ENCODE measurements at places on chromosomes 6 and 20.

DNA sequence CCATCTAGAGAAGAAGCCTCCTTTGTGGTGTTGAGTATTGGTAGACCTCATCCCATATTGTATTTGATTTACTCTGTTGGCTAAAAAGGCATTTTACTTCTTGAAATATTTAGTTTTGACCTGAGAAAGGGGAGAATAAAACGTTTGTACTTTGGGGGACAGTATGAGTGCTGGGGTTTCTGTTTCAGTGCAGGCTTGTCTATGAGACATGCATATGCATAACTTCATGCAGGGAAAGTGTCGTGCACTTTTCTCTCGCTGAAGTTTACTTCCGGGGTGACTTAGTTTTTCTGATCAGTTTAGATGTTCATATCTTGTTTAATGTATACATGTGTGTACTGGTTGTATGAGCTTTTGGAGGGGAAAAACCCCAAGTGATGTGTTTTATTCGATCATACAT lies 59.5 kb downstream of the UTRN start:
- DNase-seq, result no peak

DNA sequence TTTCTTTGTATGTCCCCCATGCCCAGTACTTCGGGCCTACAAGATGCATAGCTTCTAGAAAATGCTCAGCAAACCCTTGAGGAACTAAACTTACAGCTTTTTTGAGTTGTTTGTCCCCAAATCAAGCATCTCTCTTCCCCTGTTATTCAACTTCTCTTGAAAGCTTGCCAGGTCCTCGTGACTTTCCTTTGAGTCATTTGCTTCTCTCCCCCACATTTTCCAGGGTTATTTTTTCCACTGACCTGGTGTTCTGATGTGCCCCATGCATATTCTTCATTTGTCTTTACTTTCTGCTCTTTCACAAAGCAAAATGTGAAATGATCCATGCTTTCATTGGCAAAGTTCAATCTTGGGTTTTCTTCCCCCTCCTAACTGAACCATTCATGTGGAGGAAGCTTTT lies 204.8 kb downstream of the TFAP2A start:
- no peak for DNase-seq

- no peak for DNase-seq
These were observed 84.3 kb downstream of the PFDN4 start for GRCh38 chr20:54292185-54292584.

- no peak for DNase-seq
These were observed 143.7 kb downstream of the KLHL32 start for GRCh38 chr6:97068211-97068610.

DNA sequence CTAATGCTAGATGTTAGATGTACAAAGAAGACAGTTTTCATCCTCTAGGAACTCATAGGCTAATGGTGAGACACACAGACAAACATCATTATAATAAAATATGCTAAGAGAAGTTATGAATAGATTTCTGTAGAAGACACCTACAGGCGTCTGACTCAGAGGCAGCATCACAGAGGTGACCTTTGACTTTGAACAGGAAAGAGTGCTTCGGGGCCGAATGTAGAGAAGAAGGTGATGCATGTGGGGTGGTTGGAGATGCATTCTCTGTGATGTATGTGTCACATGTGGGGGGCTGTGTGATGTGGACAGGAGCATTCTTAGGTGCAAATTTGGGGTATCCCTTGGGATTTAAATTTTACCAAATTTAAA lies 6.8 kb downstream of the GUCA1A start:
- DNase-seq, result no peak

DNA sequence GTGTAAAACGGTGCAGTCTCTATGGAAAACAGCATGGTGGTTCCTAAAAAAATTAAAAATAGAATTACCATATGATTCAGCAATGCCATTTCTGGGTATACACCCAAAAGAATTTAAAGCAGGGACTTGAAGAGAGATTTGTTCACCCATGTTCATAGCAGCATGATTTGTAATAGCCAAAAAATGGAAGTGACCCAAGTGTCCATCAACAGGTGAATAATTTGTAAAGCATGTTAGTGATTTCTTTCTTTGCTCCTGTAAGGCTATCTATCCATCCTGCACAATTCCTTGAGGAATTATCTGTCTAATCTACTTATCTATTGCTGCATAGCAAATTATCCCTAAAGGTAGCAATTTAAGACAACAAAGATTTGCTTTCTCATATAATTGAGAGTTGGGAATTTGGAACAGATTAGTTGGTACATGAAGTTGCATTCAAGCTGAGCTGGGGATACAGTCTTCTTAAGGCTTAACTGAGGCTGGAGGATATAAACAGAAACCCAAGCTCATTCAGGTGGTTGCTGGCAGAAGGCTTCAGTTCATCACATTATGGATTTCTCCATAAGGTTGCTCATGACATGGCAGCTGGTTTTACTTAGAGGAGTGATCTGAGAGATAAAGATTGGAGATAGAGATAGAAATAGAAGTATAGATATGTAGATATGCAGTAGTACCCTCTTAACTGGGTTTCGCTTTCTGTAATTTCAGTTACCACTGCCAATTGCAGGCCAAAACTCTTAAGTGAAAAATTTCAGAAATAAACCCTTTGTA lies 62.0 kb downstream of the IL22RA2 start:
- no peak for DNase-seq

GRCh38 chr20:5789827-5790226 lies 39.6 kb downstream of the SHLD1 start:
- no peak for DNase-seq

- no peak for DNase-seq
These were observed 255.7 kb upstream of the THEMIS start for GRCh38 chr6:128156321-128157111.

GRCh38 chr6:54775576-54775975 lies 71.0 kb upstream of the FAM83B start:
- DNase-seq, result no peak

DNA sequence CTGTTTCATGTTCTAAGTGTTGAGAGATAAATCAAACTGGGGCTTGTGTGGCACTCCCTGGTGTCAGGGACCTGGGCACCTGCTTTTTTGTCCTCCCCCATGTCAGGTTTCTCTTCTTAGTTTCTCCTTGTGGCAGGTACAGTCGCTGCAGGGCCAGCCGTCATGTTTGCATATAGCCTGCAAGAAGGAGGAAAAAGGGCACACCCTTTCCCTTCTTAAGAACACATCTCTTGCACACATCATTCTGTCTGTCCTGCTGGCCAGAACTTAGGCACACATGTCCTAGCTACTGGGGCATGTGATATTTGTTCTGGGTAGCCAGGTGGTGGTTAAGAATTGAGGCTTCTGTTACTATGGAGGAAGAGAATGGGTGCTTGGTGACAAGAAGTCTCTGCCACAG lies 27.9 kb downstream of the CDC5L start:
- DNase-seq, result no peak

DNA sequence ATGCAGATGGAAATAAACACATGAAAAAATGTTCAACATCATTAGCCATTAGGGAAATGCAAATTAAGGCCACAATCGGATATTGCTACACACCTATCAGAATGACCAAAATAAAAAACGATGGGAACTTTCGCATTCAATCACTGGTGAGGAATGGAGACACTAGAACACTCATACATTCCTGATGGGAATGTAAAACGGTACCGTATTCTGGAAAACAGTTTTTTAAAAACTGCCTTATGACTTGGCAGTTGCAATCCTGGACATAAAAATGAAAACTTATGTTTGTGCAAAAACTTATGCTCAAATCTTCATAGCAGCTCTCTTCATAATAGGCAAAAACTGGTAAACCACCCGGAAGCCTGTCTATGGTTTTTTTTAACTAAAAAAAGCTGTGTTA lies 146.0 kb downstream of the CEBPB start:
- no peak for DNase-seq

- DNase-seq, result no peak
These were observed 42.3 kb upstream of the OCSTAMP start for GRCh38 chr20:46592580-46593362.

DNA sequence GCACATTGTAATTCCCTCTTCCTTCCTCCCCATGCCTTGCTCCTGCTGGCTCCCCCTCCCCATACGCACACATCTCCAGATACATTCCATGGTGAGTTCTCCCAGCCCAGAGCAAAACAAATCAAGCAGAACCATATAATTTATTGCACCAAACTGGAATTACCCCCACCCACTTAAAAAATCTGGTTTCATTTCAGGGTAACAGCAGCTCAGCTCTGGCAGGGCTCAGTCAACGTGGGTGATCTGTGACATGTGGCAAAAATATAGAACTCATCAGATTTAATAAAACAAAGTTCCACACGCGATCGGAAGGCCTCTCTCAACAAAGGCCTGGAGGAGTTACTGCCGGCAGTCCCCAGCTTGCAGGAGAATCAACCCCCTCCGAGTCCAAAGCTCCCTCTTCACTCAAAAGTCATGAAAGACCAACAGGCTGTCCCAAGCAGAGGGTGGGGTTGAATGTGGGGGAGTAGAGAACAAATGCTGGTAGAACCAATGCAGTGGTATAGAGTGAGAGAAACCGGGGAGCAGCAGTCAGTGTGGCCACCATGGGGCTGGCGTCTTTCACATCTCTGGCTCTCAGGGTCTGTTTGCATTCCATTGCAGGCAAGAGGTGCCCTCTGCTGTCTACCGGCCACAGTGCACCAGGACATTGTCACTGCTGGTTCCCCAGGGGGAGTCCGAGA lies 323.3 kb upstream of the NT5E start:
- DNase-seq, result peak; percentile 67

DNA sequence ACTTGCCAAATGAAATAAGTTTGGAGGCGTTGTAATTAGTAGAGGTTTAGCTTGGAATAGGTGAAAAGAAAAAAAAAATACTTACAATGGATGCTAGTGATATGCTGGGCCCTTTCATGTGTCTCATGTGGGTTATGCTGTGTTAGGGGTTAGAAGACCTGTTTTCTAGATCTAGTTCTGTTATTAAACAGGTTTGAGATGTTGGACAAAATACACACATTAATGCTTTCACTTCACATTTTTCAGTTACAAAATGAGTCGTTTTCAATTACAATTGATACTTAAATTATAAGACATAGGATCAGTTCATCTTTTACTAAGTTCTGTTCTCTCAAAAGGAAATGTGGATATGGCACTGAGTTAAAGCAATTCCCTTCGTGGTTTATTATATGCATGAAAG lies 509.8 kb downstream of the EPM2A start:
- DNase-seq, result no peak

DNA sequence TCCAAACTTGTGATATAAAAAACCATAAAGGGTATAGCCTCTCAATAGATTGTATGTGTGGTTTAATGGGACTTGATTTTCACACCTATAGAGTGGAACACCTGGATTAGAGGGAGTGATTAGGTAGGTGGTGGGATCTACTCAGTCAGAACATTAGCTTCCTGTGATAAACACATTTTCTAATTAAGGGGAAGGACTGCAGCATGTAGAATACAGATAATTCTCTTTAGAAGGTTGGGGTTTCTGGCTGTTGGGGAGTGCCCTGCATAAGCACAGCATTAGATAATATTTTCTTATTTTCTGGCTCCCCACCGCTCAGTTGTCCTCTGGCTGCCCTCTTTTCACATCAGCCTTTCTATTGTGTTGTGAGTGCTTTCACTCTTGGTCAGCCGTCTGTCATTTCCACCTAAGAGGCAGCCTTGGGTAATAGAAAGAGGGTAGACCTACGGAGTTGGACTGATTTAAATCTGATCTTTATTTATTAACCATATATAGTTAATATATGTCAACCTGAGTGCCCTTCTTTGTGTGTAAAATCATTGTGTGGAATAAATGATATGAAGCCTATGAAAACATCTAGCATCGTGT lies 8.0 kb downstream of the CSE1L start:
- DNase-seq, result no peak

DNA sequence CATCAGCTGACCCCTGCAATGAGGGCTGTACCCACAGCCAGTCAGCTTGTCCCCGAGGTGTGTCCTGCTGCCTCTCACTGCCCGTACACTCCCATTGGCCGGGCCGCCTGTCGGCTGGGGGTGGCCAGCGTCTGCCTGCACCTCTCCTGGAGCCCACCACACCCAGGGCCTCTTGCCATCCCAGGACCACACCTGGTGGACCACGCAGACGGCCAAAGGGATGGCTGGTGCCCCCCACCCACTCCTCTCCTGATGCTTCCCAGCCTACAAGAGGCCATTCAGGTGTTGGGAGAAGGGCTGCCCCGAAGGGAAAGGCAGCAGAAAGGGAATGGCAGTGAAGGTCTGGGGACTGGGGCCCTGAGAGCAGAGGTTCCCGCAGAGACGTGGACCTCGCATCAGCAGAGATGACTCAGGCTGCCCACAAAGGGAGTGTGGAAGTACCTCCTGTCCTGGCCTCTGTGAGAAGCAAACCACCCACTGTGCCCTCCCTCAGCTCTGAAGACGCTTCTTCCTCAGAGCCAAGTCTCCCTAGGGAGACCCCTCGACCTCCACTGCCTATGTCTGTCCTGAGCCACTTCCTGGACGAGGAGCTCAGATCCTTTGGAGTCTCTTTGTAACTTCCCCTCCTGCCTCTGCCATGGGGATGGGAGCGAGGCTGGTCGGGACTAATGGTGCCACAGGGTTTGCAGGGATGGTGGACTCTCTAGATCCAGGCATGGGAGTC lies 60.9 kb downstream of the PYGB start:
- DNase-seq, result no peak

DNA sequence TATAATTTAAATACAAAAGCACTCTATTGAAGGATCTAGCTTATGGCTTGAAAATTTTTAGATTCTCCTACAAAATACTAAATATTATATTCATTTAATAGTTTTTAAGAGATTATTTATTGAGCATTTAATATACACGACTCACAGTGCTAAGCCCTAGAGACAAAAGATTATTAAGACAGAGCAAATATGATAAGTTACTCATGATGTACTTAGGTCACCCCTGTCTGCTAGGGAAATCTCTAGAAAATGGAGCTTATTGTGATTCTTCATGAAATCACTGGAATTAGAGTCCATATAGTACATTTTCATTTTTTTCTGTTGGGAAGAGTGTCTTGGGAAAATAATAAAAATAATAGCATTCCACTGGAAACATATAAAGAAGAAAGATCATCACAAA lies 37.8 kb downstream of the BEND6 start:
- DNase-seq, result no peak

- no peak for DNase-seq
These were observed 143.2 kb upstream of the ZNF217 start for GRCh38 chr20:53736757-53737395.

DNA sequence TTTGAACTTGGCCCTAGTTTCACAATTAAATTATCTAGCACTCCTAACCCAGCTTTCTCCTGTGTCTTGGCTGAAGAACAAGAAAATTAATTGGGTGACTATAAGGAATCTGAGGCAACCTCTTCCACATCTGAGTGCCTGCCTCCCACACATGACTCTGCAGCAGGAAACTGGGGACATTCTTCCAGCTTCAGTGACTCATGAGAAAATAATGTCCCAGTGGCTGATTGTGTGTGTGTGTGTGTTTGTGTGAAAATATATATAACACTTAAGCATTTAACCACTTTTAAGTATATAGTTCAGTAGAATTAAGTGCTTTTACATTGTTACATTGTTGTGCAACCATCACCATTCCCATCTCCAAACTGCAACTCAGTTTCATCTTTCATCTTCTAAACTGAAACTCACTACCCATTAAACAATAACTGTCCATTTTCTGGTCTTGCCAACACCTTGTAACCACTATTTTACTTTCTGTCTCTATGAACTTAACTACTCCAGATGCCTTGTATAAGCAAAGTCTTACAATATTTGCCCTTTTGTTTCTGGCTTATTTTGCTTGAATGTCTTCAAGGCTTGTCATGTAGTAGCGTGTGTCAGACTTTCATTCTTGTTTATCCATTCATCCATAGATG lies 8.7 kb downstream of the TRIM38 start:
- DNase-seq, result no peak

Data from posterior cingulate gyrus (tissue), 11 donors.